Activated CD4-positive, alpha-beta T cell treated with anti-CD3 and anti-CD28 coated beads for 1 hour (primary cell): ENCODE measurements at places on chromosomes 16 and 17.

DNA sequence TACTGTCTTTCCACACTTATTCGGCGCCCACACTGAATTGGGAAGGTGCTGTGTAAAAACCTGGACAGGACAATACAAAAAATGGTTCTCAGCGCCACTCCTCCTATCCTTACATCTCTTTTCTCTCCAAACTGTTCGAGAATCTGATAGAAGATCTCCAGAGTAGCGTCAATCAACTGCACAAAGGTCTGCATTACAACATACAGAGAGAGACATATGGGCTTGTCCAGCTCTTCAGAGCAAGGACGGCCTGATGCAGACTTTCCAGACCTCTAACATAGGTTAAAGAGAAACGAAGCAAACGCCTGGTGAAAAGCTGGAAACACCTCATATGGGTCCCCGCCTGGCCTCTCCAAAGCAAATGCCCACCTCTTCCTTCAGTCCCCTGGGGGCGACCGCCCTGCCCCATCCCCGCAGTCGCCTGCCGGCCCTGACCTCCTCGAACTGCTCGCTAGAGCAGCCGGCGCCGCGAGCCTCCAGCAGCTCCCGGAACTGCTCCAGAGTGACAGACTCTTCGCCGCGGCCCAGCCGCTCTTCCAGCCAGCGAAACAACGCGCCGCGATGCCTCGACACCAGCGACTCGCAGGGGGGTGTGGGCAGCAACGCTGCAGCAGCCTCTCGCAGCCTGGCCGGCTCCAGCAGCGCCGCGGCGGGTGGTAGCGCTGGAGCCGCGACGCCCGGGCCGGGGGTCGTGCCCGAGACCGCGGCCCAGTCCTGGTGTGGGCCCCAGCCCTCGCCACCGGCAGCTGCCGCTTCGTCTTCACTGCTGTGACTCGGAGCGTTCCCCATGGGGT, 526 bp downstream of the ZZEF1 start:
- DNase-seq, result no peak

GRCh38 chr17:82931699-82932517, 92.1 kb upstream of the ZNF750 start:
- DNase-seq, result no peak

DNA sequence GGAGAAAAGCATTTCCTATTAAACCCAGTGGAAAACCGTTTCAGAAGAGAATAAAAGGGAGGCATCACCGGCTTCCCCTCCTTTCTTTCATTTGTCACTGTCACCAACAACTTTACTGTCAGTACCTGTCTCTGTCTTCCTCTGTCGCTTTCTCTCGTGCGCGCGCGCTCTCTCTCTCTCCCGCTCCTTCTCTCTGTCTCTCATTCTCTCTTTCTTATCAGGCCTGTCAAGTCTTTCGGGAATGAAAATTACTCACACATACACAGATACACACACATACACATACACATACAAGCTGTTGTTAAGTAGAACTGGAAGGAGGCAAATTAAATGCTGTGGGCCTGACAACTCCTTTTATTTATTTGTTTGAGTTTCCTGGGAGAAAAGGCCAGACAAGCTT, 17.6 kb downstream of the MYOCD start:
- no peak for DNase-seq

DNA sequence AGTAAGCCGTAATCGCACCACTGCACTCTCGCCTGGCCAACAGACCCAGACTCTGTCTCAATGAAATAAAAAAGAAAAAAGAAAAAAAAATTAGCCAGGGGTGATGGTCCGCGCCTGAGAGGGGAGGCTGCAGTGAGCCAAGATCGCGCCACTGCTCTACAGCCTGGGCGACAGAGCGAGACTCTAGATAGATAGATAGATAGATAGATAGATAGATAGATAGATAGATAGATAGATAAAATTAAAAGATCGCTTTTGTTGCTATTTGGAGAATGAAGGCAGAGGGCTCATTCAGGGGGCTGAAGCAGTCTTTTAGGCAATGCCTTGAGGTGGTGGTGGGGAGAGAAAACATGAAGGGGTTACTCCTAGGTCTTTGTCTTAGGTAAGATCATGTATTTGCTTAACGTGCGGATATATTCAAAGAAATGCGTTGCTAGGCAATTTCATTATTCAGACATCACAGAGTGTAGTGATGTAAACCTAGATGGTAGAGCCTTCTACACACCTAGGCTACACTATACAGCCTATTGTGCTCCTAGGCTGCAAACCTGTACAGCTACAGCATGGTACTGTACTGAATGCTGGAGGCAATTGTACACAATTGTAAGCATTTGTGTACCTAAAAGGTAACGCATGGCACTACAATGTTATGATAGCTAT, 4.3 kb upstream of the HES7 start:
- DNase-seq, result no peak

- DNase-seq, result no peak
Observed at GRCh38 chr16:66028510-66029216, 337.8 kb upstream of the CDH5 start.

DNA sequence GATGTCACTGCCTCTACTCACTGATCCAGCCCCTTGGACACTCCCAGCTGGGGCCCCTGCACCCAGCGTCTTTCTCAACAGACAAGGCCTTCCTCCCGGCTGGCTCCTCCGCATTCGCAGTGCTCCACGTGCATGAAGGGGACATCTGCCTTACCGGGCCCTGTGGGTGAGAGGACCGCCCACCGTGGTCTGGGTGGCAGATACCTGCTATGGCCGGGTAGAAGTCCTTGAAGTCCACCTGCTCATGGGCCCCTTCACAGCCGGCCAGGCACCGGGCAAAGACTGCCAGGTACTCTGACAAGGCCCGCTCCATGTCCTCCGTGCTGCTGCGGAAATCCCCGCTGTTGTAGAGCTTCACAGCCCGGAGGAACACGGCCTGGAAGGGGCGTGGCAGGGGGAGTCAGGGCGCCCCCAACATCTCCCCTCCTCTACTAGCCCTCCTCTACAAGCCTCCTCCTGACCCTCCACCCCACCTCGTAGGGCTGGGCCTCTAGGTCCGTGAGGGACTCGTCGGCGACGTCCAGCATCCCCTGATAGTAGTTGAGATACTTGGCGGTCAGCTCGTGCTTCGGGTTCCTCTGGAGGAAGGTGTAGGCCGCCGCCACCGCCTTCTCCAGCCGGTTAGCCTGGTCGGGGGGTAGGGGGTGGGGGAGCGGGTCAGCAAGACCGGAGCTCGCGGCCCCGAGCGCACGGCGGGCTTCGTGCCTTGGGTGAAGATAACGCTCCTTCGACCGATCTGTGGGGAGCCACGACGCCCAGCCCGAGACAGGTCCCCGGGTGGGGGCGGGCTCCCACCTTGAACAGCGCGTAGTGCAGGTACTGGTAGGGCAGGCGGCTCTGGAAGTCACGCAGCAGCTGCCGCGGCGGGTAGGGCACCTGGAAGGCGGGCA, 845 bp downstream of the P3H4 start:
- DNase-seq, result no peak

GRCh38 chr16:84808826-84809225, 11.0 kb upstream of the CRISPLD2 start:
- DNase-seq, result no peak

- no peak for DNase-seq
Observed at GRCh38 chr16:86590501-86591144, 12.3 kb downstream of the FOXL1 start.

DNA sequence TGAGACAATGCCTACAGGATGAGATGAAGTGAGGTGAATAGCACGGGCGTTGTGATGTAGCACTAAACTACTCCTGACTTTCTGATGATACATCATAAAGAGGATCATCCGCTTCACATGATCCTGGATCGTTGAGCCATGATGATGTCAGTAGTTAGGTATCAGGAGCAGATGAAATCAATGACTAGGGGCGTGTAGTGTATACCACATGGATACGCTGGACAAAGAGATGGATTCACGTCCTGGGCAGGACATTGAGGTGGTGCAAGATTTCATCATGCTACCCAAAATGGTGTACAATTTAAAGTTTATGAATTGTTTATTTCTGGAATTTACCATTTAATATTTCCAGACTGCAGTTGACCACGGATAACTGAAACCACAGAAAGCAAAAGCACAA, 156.6 kb downstream of the ANKFN1 start:
- DNase-seq, result no peak

- no peak for DNase-seq
Observed at GRCh38 chr16:90072442-90073105, 4.6 kb downstream of the PRDM7 start.

DNA sequence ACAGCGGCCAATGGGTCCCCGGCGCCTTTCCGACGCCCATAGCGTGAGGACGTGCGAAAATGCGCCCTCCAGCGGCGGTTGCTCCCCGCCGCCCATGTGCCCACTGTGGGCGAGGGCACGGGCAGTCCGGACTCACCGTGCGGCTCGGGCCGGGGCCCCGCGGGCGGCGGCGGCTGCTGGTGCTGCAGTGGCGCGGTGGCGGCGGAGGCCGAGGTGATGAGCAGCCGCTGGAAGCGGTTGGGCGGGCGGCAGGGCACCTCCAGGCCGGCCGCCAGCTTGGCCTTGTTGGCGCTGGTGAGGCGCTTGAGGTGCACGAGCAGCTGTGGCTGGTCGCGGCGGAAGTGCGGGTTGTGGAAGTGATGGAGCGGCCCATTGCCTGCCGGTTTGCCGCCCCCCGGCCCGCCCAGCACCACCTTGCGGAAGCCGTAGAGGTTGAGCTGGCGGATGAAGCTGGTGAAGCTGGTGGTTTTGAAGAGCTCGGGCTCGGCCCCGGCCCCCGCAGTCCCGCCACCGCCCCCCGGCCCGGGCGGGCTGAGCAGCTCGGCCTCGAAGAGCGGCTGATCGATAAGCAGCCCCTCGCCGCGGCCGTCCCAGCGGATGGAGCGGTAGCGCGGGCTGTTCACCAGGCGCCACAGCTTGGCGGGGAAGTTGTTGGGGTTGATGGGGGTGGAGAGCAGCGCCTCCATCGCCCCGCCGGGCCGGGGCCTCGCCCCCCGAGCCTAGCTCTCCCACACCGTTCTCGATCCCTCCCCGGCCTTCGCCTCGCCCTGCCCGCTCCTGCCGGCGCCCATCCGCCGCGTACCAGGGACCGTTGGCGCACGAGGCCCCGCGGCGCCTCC, at the start of gene HSF5:
HSF5 (minus strand) TSS at position 820 of the 839 bp plus-strand sequence; CDS start at position 686, 134 bp downstream.
- DNase-seq, result peak; percentile 67

DNA sequence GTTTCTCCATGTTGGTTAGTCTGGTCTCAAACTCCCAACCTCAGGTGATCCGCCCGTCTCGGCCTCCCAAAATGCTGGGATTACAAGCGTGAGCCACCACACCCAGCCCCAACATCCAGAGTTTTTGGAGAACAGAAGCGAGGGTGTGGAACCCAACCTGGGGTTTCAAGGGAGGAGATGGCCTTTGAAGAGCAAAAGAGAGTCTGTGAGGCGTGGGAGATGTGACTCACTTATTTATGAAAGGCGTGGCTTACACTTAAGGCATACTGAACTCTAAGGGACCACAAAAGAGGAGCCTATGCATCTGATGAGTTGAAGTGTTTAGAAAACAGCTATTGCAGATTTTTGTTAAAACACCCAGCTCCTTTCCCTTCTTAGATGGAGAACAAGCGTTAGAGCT, 18.9 kb downstream of the ARSG start:
- DNase-seq, result peak; percentile 33

- no peak for DNase-seq
Observed at GRCh38 chr16:3785413-3785812, 68.1 kb upstream of the TRAP1 start.

- DNase-seq, result no peak
Observed at GRCh38 chr17:82097184-82097918, 685 bp downstream of the FASN start.

DNA sequence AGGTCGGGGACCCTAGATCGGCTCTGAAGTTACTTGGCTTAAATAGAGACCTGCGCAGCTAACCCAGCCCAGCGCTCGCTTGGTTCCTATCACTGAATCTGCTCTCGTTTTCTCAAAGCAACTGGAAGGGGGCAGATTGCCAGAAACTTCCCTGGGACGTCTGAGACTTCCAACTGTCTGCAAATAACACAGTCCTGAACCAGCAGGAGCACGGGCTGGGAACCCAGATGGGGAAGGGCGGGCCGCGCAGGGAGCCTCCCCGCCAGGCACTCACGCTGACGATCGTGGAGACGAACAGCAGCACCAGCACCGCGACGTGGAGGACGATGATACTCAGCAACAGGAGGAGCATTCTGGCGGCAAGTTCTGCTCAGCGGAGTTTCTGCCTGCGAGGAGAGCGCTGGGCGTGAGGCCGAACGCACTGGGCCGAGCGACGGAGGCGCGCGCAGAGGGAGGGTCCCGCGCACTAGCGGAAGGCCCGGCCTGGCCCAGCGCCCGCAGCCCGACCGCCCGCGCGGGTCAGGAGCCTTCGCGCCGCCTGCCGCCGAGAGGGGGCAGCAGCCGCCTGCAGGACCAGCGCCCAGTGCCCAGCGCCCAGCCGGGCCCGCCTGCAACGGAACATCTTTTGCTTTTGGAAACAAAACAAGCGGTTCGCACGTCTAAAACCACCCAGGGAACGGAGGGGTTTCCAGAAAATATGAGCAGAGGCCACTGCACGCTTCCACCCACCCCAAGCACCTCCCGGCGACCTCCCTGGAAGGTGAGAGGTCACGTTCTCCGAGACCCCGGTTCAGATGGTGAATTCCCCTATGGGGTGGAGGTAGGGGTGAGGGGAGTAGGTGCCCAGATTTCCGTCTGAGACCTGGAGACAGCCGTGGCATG, 4.5 kb downstream of the PMP22 start:
- no peak for DNase-seq

- DNase-seq, result no peak
Observed at GRCh38 chr17:51149163-51149562, 4.2 kb upstream of the NME1 start.

DNA sequence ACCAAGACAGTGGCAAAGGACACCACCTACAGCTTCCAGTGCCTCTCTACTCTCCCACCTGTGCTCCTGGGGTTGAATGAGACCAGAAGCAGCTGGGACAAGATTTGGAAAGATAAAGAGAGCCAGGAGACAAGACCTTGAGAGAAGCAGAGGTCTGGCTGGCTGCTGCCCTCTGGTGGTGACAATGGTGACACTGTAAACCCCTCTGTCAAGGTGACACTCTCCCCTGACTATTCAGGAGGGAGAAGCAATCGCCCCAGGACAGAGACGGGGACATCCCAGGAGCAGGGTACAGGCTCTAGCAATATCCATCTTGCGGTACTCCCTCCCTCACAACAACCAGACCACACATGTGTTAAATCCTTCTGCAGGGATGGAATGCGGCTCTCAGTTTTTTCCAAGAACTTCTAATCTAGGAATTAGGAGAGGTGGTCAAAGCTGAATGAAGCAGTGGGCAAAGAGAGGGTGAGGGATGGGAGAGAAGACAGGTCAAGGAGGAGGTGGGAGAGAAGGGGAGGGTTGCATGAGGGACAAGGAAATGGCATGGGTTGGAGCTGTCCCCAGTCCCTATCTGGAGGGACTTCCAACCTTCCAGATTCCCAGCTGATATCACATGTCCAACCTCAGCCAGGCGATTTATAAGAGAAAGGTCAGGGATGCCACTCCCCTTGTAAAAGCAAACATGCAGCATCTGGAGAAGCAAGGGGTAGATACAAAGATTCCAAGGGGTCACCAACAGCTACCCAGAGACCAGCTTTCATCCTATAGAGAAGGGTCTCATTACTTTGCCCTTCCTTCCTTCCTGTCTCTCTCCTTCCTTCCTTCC, 2.9 kb downstream of the PHOSPHO1 start:
- peak; percentile 69 for DNase-seq

GRCh38 chr17:78525511-78526160, 51.6 kb downstream of the DNAH17 start:
- DNase-seq, result no peak
